ENCODE measurements at places on chromosomes 2 and 18.

GRCh38 chr2:214135966-214136365 is 274.9 kb upstream of the VWC2L start:
- DNase-seq = no peak

- DNase-seq = no peak
Measured at GRCh38 chr2:60215386-60215901, 338.0 kb downstream of the BCL11A start.

- DNase-seq = no peak
Measured at GRCh38 chr2:28707592-28707991, 44.0 kb upstream of the PPP1CB start.

DNA sequence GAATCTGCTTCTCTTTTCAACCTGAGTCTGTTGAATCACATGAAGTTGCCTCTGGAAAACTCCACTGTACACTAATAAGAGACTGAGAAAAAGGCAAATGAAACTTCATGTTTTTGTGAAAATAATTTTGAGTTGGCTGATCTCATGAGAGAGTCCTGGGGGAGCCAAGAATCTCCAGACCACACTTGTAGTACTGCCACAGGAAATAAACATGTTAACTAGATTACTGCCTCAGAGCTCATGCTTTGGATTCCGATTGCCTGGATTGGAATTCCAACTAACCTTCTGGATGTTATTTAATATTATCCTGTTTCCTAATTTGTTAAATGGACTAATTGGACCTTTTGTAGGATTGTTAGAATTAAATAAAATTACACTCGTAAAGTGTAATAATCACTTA is 25.2 kb downstream of the NUP35 start:
- no peak for DNase-seq

- no peak for DNase-seq
Measured at GRCh38 chr2:6749962-6750361, 115.7 kb downstream of the CMPK2 start.

GRCh38 chr2:179965291-179966258 is 41.5 kb downstream of the CWC22 start:
- DNase-seq = no peak

GRCh38 chr2:169928463-169928864 is 101.2 kb downstream of the UBR3 start:
- DNase-seq = no peak

DNA sequence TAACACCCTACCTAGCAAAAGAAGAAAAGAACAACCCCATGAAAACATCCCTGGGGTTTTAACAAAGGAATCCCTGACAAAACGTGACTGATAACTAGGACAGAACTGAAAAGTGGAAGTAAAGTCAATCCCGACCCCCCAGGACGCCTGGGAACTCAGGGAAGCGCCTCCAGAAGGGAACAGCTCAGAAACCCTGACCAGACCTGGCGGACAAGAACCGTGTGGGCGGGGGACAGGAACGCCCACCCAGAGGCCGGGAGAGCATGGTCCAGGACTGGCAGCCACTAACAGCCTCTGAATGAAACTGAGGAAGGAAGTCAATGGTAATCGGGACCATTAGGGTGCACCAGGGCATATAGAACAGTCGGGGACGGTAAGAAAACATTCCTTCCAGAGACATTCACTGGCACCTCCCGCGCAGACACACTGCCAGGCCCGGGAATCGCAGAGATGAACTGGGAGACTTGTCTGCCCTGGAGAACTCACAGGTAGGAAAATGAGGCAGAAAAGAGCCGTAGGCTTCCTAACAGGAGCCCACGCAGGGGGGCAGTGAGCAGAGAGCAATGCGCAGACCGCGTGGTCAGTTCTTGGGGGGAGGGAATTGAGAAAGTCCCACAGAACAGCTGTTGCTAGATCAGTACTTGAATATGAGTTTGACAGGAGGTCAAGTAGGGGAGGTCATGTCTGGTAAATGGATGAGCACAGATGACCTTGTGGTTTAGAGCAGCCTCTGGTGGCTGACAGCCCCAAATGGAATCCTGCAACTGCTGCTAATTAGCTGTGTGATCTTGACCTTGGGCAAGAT is 1.3 kb upstream of the TBC1D8 start:
- DNase-seq = peak; percentile 57

- DNase-seq = no peak
Measured at GRCh38 chr18:30623401-30624065, 419.0 kb downstream of the DSC3 start.

DNA sequence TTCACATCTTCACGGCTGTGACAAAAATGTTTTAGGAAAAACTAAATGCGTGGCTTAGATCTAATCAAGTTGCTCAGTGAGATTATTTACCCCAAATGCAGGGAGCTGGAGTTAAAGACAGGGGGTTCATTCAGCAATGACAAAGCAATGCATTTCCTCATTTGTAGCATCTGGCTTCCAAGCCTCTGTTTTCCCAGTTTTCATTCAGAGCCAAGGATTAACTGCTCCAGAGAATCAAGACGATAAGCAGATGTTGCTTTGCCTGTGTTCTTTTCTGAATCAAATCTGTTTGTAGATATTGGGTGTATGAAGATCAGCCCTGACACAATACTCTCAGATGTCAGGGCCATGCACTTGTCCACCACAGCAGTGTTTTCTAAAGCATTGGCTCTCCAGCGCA is 147.4 kb upstream of the SIX2 start:
- DNase-seq = no peak

DNA sequence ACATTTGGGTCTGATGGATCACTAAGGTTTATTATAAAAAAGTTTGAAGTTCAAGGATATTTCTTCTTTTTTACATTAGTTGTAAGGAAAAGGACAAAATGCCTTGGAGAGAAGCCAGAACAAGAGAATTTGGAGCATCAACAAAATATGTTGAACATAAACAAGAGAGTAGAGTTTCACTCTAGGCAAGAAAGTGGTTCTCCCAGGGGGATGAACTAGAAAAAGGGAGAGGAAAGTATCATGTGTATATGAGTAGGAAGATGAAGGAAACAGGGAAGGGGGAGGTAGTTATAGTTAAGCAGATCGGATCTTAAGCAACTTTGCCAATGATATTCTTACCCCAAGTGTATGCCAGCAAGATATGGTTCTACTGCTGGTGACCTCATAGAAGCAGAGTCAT is 63.8 kb upstream of the GALNT3 start:
- no peak for DNase-seq

GRCh38 chr2:173058097-173058496 is 17.5 kb upstream of the MAP3K20 start:
- DNase-seq = no peak

DNA sequence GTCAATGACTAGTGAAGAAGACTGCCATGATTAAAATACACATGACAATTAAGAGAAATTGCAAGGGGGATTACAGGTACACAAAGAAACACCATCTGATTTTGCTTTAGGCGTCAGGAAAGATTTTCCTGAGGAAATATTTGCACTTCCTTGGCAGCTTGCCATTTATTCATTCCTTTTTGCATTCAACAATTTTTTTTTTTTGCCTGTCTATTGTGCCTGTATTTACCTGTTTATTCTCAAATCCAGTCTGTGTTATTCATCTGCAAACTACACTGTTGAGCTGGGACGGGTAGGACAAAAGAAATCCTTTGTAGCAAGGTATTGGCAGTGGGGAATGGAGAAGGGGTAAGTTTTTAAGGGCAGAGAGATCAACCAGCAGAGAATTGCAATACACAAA is 31.8 kb downstream of the SMAD2 start:
- DNase-seq = no peak

GRCh38 chr2:54858021-54858681 is 134.7 kb downstream of the EML6 start:
- DNase-seq = no peak

DNA sequence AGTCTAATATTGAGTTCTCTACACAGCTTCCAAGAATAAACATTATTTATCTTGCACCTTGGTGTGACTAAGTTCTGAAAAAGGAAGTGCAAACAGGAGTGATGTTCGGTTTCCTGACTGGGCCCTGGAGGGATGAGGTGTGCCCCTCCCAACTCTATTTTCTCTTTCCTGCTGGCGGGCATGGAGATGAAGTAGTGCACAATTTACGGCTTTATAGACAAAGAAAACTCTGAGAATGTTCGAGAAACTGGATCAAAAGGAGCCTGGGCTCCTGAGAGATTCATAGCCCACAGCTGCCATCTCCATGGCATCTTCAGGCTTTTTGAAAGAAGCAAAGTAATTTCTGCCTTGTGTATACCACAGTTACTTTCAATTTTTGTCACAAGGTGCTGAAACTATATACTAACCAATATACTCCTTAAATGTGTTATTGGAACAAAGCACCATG is 22.3 kb downstream of the LRATD1 start:
- DNase-seq = no peak

GRCh38 chr2:40851661-40852060 is 399.8 kb upstream of the SLC8A1 start:
- DNase-seq = no peak

GRCh38 chr18:58862851-58863538 is 1.7 kb upstream of the ZNF532 start:
- DNase-seq = peak; percentile 31

DNA sequence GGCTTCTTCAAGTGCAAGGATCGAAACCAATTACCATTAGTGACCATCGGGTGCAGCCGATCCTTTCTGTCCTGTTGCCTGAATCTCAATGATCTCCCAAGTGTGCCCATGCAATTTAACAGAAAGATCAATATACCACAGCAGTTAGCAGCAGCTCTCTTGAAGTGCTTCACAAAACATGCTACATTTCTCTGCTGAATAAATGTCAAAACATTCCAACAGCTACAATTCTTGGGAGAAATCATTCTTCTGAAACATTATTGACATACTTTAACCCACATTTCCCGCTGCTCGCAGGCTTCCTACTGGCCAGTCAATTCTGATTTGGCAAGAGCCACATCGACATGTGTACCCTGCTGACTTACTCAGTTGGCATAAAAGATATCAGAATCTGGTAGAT is 907.7 kb downstream of the TMEM182 start:
- no peak for DNase-seq

GRCh38 chr18:50986360-50987087 is 18.7 kb downstream of the ELAC1 start:
- DNase-seq = no peak
